ENCODE measurements at places on chromosomes 3 and 15.

GRCh38 chr15:83919319-83919830 lies 265.5 kb downstream of the ADAMTSL3 start:
- DNase-seq, result no peak
- H3K27me3 ChIP-seq, result no peaks in the 10 kb centered on the region
- no peak overlapping the region for H3K27ac ChIP-seq
- H3K36me3 ChIP-seq, result no peaks in the 10 kb centered on the region
- H3K4me3 ChIP-seq, result no peak overlapping the region

DNA sequence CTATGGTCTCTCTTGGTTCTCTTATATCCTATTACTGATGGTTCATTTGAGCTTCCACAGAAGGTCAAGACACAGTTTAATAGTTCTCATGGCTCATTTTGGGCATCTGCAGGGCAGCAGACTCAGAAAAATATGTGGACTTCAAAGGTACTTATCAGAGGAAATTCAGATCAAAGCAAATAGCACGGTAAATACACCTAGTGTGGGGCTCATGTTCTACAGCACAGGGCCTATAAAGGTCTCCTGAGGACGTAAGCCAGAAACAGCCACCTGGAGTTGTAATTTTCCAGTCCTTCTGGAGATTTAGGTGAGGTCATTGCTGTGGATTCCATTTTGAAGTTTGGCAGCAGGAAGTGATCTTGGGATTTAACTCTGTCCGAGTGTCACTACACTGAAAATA lies 134.5 kb upstream of the SGO1 start:
- DNase-seq, result no peak
- H3K36me3 ChIP-seq, result no peaks in the 10 kb centered on the region

DNA sequence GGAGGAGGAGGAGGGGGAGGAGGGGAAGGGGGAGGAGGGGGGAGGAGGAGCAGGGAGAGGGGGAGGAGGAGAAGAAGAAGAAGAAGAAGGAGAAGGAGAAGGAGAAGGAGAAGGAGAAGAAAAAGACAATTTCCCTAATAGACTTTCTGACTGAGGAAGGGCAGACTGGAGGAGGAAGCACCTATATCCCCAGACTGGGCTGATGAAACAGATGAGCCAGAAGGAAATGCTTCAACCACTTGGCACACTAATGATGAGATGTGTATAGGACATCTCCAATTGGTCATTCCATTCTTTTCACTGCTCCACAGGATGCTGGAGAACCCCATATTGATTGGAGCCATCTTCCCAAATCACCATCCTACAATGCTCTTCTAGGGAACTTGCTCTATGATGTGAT lies 69.9 kb downstream of the LYZL4 start:
- no peaks in the 10 kb centered on the region for H3K36me3 ChIP-seq
- H3K4me1 ChIP-seq, result no peaks in the 10 kb centered on the region
- H3K4me3 ChIP-seq, result no peak overlapping the region
- DNase-seq, result no peak
- H3K27ac ChIP-seq, result no peak overlapping the region

GRCh38 chr15:62942428-62942827 lies 100.1 kb upstream of the TPM1 start:
- H3K36me3 ChIP-seq, result no peaks in the 10 kb centered on the region
- no peak overlapping the region for H3K27ac ChIP-seq
- no peak overlapping the region for H3K4me3 ChIP-seq
- DNase-seq, result no peak
- peaks cover 17% of the 10 kb centered on the region for H3K4me1 ChIP-seq

DNA sequence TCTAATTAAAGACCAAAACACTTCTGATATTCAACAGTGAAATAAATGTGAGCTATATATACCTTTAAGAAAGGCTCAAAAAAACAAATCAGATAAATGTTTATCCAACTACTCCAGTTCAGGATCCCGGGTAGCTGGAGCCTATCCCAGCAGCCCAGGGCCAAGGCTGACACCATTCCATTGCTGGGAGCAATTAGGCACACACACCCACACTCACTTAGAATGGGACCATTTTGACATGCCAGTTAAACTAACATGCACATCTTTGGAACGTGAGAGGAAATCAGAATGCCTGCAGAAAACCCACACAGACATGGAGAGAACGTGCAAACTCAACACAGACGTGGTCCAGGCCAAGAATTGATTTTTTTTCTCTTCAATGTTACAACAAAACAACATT lies 30.0 kb upstream of the PLSCR4 start:
- no peak overlapping the region for H3K4me3 ChIP-seq
- H3K27ac ChIP-seq, result no peak overlapping the region
- H3K4me1 ChIP-seq, result no peaks in the 10 kb centered on the region
- peak; percentile 26 for DNase-seq
- no peaks in the 10 kb centered on the region for H3K36me3 ChIP-seq

DNA sequence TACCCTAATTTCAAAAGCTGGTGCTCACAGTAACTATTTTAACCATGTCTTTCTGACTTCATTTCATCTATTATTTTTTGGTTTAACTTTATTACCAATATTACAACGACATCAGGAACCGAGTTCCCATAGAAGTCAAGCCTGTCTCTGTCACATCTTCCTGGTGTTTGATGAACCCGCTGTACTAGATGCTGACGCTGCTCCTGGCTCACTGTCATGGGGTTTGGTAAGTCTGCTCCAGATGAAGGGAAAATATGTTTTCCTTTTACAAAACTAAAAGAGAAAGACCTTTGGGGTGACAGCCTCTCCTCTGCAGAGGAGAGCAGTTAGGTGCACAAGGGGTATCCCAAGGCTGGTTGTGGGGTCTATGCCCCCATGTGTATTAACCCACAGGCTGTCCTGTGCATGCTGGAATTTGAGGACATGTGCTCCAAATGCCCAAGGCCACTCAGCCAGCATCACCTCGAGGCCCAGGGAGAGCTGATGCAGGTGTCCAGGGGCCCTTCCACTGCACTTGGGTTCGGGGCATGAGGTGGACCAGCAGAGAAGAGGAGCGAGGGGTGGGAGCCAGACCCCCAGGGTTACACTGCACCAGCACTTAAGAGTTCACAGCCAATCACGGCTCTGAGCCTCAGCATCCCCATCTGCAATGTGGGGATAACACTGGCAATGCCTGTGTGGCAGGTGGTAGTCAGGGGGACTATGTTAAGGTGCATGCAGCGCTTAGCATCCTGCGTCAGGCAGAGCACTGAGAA lies 62.2 kb downstream of the ATP10A start:
- H3K36me3 ChIP-seq, result peaks cover 4% of the 10 kb centered on the region
- no peak overlapping the region for H3K4me3 ChIP-seq
- peaks cover 14% of the 10 kb centered on the region for H3K4me1 ChIP-seq

- no peaks in the 10 kb centered on the region for H3K36me3 ChIP-seq
- no peak overlapping the region for H3K4me3 ChIP-seq
- peak; percentile 39 for DNase-seq
- no peak overlapping the region for H3K27ac ChIP-seq
- H3K4me1 ChIP-seq, result no peaks in the 10 kb centered on the region
These were observed 33.4 kb upstream of the RAD18 start for GRCh38 chr3:8996681-8997121.

DNA sequence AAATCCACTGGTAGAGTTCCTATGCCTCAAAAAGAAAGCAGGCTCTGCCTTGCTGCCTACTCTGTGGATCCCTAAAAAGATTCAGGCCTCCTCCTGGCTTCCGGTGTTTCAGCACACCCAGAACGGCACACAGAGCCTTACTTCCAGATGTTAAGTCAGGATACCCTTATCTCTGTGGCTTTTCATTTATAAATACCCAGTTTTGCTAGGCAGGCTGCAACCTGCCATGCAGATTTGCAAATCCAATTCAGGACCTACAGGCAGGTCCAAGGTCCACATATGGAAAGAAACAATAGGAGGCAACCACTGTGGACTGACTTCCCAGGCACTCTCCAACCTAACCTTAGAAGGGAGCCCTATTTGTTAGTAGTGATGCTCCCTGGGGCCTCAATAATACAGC lies 30.7 kb downstream of the EFL1 start:
- peaks cover 4% of the 10 kb centered on the region for H3K36me3 ChIP-seq
- DNase-seq, result no peak
- no peaks in the 10 kb centered on the region for H3K4me1 ChIP-seq
- no peaks in the 10 kb centered on the region for H3K27me3 ChIP-seq
- no peak overlapping the region for H3K4me3 ChIP-seq

- no peaks in the 10 kb centered on the region for H3K36me3 ChIP-seq
- no peak overlapping the region for H3K27ac ChIP-seq
- H3K27me3 ChIP-seq, result no peaks in the 10 kb centered on the region
- DNase-seq, result peak; percentile 61
These were observed 583 bp upstream of the C3orf49 start for GRCh38 chr3:63818282-63819150.

GRCh38 chr3:194268654-194269512 lies 82.2 kb downstream of the CPN2 start:
- no peak overlapping the region for H3K4me3 ChIP-seq
- peaks cover 2% of the 10 kb centered on the region for H3K4me1 ChIP-seq
- DNase-seq, result no peak
- peaks cover 18% of the 10 kb centered on the region for H3K27me3 ChIP-seq
- H3K27ac ChIP-seq, result no peak overlapping the region

- H3K27me3 ChIP-seq, result no peaks in the 10 kb centered on the region
- H3K36me3 ChIP-seq, result peaks cover 9% of the 10 kb centered on the region
- H3K27ac ChIP-seq, result no peak overlapping the region
- H3K4me1 ChIP-seq, result peaks cover 11% of the 10 kb centered on the region
These were observed 32.3 kb downstream of the CMTM6 start for GRCh38 chr3:32470362-32470761.

DNA sequence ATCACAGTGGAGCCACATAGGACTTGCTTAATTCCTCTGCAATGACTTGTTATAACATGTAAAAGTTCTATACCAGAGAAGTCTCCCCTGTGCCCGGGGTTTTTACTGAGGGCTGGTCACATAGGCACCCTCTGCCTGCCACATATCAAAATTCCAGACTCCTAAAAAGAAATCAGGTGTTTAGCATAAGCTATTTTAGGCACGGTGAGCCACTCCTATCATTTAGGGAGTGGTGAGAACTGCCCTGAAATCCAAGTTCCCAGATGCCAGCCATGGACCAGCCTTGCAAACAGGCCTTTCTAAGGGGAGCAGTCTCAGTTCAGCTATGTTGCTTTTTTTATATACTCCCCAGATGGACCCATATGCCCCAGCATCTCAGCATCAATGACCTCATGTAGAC lies 130.3 kb downstream of the THSD4 start:
- no peaks in the 10 kb centered on the region for H3K27me3 ChIP-seq
- DNase-seq, result no peak
- peaks cover 18% of the 10 kb centered on the region for H3K36me3 ChIP-seq
- H3K27ac ChIP-seq, result no peak overlapping the region

DNA sequence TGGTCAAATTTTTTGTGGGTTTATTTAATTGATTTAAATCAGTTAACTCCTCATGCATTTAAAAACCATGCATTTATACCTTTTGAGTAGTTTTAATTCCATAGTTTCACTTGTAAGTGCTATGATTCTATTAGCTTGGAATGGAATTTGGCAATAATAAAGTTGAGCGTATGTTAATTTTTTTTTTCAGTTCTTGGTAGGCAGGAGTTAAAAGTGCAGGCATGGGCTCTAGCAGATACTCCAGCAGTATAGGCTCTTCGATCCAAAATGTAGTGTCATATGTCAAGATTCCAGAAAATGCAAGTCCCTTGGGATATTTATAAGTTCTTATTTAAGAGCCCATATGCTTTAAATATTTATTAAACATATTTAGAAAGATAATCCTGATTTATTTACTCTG lies 70.3 kb downstream of the LYSMD4 start:
- H3K4me1 ChIP-seq, result peaks cover 6% of the 10 kb centered on the region
- H3K4me3 ChIP-seq, result no peak overlapping the region
- H3K36me3 ChIP-seq, result 0 out of 2 replicates have a peak, but pooled peaks cover 2% of the 10 kb centered on the region
- no peak overlapping the region for H3K27ac ChIP-seq
- peak; percentile 1 for DNase-seq

DNA sequence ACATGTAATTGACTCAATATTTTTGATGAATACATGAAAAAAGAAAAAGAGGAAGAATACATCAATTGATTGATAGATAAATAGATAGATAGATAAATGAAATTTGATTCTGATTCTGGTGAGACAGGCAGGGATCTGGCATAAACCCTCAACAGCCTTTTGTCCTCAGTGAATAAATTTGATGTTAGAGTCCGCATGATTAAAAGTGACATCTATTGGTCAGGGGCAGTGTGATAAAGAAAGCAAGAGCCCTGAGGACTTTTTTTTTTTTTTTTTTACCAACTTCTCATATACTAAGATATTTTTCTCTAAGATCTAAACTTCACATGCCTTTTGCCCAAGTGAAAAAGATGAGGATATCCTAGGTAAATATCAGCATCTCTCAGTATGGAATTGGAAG lies 216.4 kb downstream of the LRRC3B start:
- no peaks in the 10 kb centered on the region for H3K27me3 ChIP-seq
- H3K36me3 ChIP-seq, result no peaks in the 10 kb centered on the region
- no peak overlapping the region for H3K4me3 ChIP-seq
- no peaks in the 10 kb centered on the region for H3K4me1 ChIP-seq
- no peak for DNase-seq
- no peak overlapping the region for H3K27ac ChIP-seq

DNA sequence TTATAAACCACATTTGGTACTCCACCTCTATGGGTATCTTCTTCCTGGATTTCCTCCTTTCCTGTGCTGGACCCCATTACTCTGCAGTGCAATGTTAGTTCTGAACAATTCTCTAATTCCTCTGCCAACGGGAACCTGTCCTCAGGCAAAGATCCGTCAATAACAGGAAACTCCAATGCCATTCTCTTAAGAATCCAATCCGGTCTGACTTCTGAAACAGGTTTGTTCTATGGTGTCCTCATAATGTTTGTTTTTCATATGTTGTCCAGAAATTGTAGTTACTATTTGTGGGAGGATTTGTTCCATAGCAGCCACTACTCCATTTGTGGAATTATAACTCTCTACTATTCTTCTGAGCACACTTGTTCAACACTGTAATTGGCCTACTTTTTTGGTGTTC lies 112.7 kb downstream of the TBL1XR1 start:
- H3K27me3 ChIP-seq, result no peaks in the 10 kb centered on the region
- no peak for DNase-seq
- H3K4me1 ChIP-seq, result peaks cover 5% of the 10 kb centered on the region
- H3K36me3 ChIP-seq, result no peaks in the 10 kb centered on the region

- H3K36me3 ChIP-seq, result no peaks in the 10 kb centered on the region
- H3K4me1 ChIP-seq, result no peaks in the 10 kb centered on the region
These were observed 88.1 kb downstream of the MDFIC2 start for GRCh38 chr3:70224337-70224736.

GRCh38 chr3:193816656-193817311 lies 223.8 kb downstream of the OPA1 start:
- H3K4me1 ChIP-seq, result no peaks in the 10 kb centered on the region
- no peak overlapping the region for H3K27ac ChIP-seq
- peak; percentile 11 for DNase-seq
- H3K27me3 ChIP-seq, result peaks cover 43% of the 10 kb centered on the region
- H3K36me3 ChIP-seq, result no peaks in the 10 kb centered on the region

DNA sequence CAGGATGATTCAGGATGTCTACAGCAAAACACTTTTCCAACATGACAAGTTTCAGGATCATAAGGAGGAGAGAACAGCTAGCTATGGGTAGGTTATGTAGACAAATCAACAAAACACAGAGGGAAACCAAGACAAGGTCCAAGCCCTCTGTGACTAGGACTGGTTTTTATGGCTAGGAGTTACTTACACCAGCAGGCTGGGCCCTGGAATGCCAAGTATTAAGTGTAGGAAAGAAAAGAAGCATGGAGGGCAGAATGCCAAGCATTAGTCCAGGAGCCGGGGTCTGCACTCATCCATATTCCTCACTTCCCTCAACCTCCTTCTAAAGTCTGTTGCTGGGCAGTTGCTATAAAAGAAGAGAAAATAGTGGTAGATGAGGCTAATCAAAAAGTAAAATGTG lies 35.3 kb upstream of the PPP2R3A start:
- 0 out of 2 replicates have a peak, but pooled peaks cover 2% of the 10 kb centered on the region for H3K4me1 ChIP-seq
- H3K4me3 ChIP-seq, result no peak overlapping the region
- H3K27ac ChIP-seq, result no peak overlapping the region
- DNase-seq, result no peak
